Activated naive CD8-positive, alpha-beta T cell treated with anti-CD3 and anti-CD28 coated beads, Interleukin-2, amount 10 ng/mL, durations not matched to agents 7 days and 5 days (primary cell): ENCODE measurements at places on chromosomes 13 and 19. TPM values are rescaled to one million over a fixed set of nuclear protein-coding genes. Genes with fewer than 3 reads are reported as not detected.

SPC24 gene
- total RNA-seq: 65.4 TPM

GNG7 gene
- 2.2 TPM for total RNA-seq

INSR gene
- 0.65 TPM for total RNA-seq

KCNRG gene
- total RNA-seq: 0.77 TPM

UBAC2 gene
- 79.1 TPM for total RNA-seq

LACC1 gene
- total RNA-seq: 3.8 TPM

PLPPR3 gene
- total RNA-seq: not detected

ADGRE3 gene
- total RNA-seq: not detected

SLITRK1 gene
- not detected for total RNA-seq

NCCRP1 gene
- not detected for total RNA-seq

LSM14A gene
- total RNA-seq: 141 TPM

HIPK4 gene
- total RNA-seq: not detected

PRODH2 gene
- not detected for total RNA-seq

OR7C1 gene
- total RNA-seq: not detected

PCID2 gene
- total RNA-seq: 60.8 TPM

CCDC122 gene
- total RNA-seq: 2.4 TPM

SIGLEC9 gene
- 1.3 TPM for total RNA-seq

ZNF814 gene
- total RNA-seq: 38.4 TPM

ATXN8OS gene
- not detected for total RNA-seq

COL5A3 gene
- 0.08 TPM for total RNA-seq

FCER2 gene
- total RNA-seq: 0.26 TPM

PLEKHJ1 gene
- total RNA-seq: 71.3 TPM

TEX101 gene
- not detected for total RNA-seq
